Cerebellar nuclear complex (tissue), 1 donor: ENCODE measurements at places on chromosomes 5 and 9.

GRCh38 chr5:9046756-9047481, 499.0 kb downstream of the SEMA5A start:
- no peak for DNase-seq

DNA sequence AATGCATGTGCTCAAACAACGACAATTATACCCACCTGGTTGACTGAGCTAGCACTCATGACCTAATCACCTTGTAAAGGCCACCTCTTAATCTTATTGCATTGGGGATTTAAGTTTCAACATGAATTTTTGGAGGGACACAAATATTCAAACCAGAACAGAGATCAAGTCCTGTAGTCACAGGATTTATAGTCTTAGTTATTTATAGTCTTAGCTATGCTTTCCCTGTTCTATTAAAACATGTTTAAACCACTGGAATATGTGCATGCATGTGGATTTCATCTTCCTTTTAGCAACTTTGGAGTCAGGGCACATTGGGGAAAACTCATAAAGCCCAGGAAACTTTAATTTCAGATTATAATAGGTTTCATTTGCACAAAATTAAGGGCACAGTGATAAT, 26.7 kb downstream of the ANKDD1B start:
- no peak for DNase-seq

DNA sequence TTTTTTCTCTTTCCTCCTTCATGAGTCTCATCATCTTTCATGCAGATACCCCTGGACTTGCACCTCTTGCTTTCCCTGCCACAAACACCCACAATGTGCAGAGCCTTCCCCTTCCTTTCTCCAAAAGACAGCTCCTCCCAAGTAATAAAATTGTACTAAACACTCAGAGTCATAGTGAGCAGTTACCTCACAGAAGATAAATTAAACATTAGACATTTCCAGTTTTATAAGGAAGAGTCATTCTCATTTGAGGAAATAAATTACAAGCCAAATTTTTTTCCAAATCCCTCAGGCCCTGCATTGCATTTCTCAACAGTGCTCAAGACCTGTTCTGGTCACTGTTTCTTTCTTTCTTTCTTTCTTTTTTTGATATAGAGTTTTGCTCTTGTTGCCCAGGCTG, 131.5 kb downstream of the ATPSCKMT start:
- no peak for DNase-seq

DNA sequence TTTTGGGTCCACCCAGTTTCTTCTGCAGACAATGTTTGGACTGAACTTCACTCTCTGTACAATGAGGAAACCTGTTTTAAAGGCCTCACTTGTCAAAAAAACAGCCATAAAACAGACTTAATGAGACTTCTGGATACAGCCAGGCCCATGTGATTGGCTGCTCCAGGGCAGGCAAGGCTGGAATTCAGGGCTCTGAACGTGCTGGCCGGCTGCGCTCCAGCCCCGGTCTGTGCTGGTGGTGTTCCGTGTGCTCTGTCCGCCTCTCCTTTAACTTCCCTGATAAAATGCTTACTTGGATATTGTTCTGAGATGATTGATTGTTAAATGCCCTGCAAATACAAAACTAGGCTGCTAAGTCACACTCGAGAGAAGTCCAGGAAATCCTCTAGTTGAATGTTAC, 131.2 kb upstream of the KLF4 start:
- DNase-seq, result no peak
